ENCODE measurements at places on chromosomes 13 and 19.
A peak's percentile ranks its signal among the peaks of the same experiment; 100 is the strongest.

GRCh38 chr13:64697226-64697625 lies 2532.9 kb downstream of the PCDH9 start:
- no peak for DNase-seq

DNA sequence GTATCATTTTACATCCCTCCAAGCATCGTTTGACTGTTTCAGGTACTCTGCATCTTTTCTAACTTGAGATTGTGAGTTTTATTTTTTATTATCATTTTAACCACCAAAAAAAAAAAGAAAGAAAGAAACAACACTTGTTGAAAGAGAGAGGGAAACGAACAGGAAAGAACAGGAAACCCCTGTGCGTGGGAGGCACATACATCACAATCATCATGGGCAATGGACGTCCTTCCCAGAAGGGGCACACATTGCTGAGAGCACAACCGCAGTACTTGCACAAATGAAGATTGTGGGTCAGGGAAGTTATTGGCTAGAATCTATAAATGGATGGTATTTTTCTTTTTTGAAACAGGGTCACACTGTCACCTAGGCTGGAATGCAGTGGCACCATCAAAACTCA lies 1.7 kb downstream of the CLC start:
- DNase-seq, result no peak

- no peak for DNase-seq
Observed at GRCh38 chr19:46186717-46187101, 38.7 kb downstream of the IGFL2 start.

GRCh38 chr13:20401531-20401930 lies 124.1 kb downstream of the CRYL1 start:
- no peak for DNase-seq

- DNase-seq, result no peak
Observed at GRCh38 chr19:39941151-39941550, 6.7 kb upstream of the FCGBP start.

DNA sequence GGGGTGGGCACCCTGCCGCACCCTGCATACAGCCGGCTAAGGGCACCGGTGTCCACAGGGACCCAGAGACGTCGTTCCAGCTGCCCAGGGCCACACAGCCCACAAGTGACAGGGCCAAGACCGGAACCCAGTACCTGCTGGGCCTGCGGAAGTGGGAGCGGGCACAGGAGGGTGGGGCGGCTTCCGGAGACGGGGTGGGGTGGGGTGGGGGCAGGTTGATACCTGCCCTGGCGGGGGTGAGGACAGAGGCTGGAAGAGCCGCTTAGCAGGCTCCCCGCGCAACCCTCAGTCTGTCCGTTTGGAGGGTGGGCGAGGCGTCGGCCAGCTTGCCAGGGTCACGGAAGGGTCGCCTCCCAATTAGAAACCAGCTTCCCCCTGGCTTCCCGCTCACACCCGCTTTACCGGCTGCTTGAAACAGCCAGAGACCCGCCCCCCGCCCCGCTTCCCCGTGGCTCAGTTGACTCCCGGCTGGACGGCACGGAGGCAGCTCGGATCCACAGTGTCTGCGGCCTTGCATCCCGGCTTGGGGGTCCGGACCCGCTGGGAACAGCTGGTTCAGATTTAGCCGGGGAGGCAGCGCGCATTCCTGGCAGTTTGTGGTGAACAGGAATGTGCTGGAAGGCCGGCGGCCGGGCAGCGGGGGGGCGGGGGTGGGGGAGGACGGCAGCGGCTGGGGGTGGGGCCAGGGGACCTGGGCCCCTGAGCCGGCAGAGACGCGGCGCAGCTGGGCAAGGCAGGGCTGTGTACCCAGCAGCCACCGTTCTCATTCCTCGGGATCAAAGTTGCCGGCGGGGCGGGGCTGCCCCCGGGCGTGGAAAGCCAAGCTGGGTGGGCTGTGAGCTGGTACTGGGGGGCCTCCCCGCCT lies 1.9 kb downstream of the CNN2 start:
- DNase-seq, result no peak

DNA sequence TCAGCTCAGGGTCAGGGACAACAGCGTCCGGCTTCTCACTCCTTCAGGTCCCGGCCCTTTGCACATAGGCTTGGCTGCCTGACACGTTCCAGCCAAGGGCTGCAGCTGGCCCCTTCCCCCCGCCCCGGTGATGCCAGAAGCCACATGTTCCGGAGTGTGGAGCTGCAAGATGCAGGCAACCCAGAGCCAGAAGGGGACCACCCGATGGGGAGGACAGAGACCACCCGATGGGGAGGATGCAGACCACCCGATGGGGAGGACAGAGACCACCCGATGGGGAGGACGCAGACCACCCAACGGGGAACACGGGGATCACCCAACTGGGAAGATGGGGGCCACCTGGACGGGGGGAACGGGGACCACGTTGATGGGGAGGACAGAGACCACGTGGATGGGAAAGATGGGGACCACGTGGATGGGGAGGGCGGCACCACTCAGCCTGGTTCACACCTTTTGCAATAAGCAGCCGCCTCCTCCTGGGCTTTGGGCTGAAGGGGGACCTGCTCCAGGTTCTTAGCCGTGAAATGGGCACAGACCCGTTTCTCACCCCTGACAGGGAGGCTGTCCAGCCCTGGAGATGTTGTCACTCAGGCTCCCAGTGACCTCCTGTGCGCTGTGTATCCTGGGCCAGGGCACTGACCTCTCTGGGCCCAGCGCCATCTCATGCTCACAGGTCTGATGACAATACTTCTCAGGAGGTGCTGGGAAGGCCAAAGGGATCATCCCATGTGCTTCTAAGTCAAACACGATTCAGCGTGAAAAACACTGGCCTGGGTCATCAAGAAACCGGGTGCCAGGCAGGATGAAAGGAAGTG lies 34.5 kb downstream of the C13orf46 start:
- no peak for DNase-seq

GRCh38 chr13:30364133-30364532 lies 56.8 kb upstream of the KATNAL1 start:
- DNase-seq, result no peak

GRCh38 chr13:66414066-66414800 lies 815.9 kb downstream of the PCDH9 start:
- DNase-seq, result no peak

GRCh38 chr13:30510091-30510490 lies 44.4 kb upstream of the HMGB1 start:
- DNase-seq, result no peak

DNA sequence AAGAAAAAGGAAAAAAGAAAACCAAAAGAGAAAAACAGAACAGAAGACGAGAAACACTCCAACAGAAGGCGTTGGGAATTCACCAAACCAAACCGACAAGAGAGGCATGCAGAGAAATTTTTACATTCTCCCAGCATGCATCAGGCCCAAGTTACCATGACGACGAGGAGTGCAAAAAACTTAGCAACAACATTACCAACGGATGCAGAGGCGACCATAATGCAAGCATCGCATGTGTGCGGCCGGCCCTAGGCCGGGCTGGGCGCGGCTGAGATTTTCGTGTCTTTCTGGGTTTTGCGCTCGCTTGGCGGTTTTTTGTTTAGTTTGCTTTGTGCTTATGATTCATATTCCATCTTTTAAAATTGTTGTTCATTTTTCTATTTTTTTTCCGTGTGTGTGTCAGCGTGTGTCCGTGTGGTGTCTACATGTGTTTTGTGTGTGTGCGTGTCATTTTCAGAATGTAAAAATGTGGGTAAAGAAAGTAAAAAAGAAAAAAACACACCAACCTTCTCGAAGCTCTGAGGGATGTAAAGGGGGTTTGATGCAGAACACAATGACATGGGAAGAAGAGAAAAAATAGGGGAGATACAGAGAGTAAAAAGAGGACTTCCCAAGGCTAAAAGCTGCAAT lies 84.9 kb downstream of the PTPRS start:
- no peak for DNase-seq

- no peak for DNase-seq
Observed at GRCh38 chr19:48918801-48919247, 14.7 kb upstream of the DHDH start.

DNA sequence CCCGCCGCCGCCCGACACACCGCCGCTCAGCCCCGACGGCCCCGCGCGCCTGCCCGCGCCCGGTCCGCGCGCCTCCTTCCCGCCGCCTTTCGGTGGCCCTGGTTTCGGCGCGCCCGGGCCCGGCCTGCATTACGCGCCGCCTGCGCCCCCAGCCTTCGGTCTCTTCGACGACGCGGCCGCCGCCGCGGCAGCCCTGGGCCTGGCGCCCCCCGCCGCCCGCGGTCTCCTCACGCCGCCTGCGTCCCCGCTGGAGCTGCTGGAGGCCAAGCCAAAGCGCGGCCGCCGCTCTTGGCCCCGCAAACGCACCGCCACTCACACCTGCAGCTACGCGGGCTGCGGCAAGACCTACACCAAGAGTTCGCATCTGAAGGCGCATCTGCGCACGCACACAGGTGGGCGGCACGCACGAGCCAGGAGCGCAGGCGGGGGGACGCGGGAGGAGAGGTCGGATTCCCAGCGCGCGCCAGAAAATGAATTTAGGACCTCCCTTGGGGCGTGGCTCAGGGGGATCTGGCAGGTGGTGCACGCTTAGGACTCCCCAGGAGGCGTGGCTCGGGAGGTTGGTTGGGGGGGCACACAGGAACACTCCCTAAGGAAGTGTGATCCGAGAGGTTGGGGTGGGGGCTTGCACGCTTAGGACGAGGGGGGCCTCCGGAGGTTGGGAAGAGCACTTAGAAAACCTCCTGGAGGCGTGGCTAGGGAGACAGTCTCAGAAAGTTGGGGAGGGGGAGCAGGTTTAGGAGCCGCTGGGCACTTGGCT lies 1.2 kb downstream of the KLF2 start:
- DNase-seq, result no peak

GRCh38 chr19:50790396-50790795 lies at the start of gene ACP4:
Gene ACP4, plus strand, starts transcription at chr19:50790415. Its CDS starts 0 bp downstream, at chr19:50790415.
- no peak for DNase-seq

DNA sequence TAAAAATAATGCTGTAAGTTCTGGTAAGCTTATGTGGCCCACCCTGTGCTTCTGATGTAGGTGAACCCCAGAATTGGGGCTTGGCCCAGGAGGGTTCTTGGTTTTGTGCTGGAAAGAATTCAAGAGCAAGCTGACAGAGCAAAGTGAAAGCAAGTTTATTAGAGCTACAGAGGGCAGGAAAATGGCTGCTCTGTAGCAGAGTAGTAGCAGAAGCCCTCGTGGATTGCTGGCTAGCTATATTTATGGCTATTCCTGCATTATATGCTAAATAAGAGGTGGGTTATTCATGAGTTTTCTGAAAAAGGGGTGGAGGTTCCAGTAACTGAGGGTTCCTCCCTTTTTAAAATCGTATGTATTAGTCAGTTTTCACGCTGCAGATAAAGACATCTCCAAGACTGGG lies 20.6 kb upstream of the ZNF599 start:
- DNase-seq, result no peak

GRCh38 chr13:105219651-105220050 lies 1315.8 kb downstream of the EFNB2 start:
- no peak for DNase-seq

DNA sequence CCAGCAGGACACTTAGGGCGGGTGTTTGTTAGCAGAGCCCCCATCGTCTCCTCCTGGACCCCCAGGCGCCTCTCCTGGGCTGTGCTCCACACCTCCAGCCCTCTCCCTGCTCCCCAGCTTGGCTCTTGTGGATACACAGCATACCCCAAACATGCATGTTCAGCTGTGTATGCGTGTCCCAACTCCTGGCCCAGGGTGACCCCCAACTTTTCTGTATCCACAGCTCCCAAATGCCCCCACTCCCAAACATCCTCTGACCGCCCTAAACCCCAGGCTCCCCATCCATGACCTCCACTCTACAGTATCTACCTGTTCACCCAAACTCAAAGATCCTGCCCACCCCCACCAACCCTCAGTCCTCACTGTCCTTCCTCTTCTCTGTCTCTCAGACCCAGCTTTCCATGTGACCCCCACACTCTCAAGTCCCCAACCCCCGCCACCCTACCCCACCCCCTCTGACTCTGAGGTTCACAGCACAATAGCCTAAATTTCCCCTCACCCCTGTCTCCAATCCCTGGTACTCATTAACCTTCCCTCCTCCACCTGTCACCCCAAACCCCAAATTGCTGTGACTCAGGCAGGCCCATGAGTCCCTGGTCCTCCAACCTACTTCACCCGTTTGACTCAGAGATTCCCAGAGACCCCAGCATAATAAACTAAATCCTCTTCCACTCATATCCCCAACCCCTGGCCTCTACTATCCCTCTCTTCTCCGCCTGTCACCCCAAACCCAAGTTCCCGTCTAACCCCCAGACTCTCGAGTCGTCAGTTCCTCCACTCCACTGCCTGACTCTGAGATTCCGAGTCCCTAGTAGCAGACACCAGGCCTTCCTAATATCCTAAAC lies 968 bp downstream of the UBE2M start:
- peak; percentile 48 for DNase-seq

- DNase-seq, result no peak
Observed at GRCh38 chr13:106616729-106617128, 48.8 kb upstream of the ARGLU1 start.

DNA sequence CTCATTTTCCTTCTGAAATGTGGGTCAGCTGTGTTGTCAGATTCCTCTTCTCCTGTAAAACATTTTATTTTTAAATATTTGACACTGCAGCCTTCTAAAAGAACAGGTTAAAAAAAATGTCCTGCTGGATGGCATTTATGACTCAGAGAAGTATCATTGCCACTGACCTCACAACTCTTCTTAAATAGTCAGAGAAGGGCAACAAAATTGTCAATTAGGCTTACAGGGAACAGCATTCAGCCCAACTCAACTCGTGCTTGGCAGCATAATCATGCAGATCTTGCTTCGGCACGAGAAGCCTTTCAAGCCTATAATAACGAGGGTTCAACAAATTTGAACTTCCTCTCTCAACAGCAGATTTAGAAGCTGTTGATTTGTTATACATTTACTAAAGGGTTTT lies 296.7 kb upstream of the DACH1 start:
- no peak for DNase-seq

DNA sequence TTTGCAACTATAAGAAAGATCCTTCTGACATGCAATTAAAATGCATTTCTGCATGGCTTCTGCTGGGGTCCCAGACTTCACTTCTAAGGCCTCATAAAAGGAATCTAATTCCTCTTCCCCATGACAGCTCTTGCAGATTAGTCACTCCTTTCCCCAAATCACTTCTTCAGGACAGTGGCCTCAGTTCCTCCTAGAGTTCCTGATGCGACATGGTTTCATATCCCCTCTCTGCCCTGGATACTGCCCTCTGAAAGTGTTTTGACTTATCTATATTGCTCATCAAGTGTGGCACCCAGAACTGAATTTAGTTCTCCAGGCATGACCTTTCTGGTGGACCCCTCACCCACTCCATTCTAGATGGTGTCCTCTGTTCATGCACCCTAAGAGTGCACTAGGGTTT lies 238.1 kb downstream of the FOXO1 start:
- no peak for DNase-seq

DNA sequence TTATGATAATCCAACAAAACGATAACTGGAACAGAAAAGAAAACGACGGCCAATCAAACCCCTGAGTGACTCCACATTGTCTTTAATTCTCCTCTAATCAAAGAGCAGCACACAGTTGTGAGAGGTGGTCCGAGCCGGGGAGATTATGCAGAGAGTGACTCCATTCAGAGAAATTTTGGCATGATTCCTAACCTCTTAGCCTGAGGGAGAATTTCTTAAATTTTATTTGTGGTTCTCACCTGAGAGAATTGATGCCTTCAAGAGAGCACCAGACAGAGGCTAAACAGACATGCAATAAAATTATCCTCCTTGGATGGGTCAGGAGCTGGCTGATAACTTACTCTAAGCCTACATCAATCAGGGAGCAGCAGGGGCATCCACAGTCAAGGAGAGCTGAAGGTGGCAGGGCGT lies 310.0 kb upstream of the KLF12 start:
- DNase-seq, result no peak

- DNase-seq, result no peak
Observed at GRCh38 chr19:2188708-2189385, 25.1 kb downstream of the DOT1L start.

GRCh38 chr13:48679941-48680680 lies 26.4 kb downstream of the CYSLTR2 start:
- DNase-seq, result no peak

GRCh38 chr19:40165362-40165937 lies 25.8 kb upstream of the MAP3K10 start:
- peak; percentile 10 for DNase-seq
